ENCODE measurements at places on chromosomes 3 and 15.

DNA sequence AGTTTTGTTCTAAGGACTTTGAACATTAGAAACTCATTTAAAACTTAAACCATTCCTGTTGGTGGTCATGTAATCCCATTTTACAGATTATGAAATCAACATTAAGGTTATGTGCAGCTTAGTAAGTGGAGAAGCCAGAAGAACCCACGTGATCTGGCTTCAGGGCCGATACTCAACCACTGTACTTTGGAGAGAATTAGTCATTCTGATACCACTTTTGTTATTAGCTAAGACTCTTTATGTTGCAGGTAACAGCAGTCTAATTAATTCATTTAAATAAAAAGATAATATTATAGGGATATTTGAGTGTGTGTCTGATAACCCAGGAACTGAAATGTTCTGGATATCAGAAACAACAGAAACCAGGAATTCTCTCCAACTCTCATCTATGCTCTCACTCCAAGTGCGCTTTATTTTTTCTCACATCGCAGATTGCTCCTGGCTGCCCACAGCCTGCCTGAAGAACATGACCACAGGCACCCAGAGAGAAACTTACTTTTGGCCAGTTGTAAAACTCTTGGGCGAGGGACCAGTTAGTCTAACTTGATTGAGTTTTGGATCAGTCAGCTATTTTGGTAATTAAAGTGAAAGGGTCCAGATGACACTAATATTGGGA is 25.2 kb downstream of the UBE2E1 start:
- peaks cover 11% of the 10 kb centered on the region for H3K4me1 ChIP-seq
- no peak overlapping the region for H3K27ac ChIP-seq
- no peaks in the 10 kb centered on the region for H3K36me3 ChIP-seq
- no peaks in the 10 kb centered on the region for H3K27me3 ChIP-seq
- no peak for DNase-seq

DNA sequence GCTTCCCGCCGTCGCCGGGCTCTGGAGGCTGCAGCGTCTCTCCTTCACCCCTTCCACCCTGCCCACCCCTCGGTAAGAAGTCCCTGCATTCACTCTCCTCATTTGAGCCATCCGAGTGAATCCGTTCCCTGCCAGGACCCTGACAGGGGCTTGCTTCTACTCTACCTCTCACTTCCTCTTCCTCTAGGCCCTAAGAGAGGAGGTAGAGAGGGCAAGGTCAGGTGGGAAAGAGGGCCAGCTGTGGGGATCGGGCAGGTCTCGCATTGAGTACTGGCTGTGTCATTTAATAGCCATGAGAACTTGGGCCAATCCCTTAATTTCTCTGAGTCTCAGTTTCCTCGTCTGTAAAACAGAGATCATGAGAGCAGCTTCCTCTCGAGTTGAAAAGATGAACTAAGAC is 283.6 kb downstream of the UACA start:
- DNase-seq = no peak
- H3K4me1 ChIP-seq = no peaks in the 10 kb centered on the region
- H3K4me3 ChIP-seq = no peak overlapping the region
- no peaks in the 10 kb centered on the region for H3K27me3 ChIP-seq

DNA sequence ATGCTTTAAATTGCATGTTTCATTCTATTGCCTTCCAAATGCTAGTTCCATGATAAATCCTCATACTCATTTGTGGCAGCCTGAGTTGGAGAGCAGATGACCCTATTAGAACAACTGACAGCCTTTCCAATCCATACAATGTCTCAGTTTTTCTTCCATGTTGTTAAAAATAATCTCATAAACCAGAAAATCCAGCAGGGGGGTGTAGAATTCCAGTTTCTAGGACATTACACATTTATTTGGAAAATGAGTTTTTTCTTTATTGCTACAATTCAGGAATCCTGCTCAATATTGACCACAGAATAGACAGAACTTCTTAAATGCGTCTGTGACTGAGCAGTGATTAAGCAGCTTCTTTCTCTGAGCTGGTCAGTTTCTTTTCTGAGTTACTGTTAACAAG is 174.2 kb upstream of the ATP10A start:
- no peaks in the 10 kb centered on the region for H3K27me3 ChIP-seq
- no peak for DNase-seq
- no peak overlapping the region for H3K4me3 ChIP-seq
- no peaks in the 10 kb centered on the region for H3K36me3 ChIP-seq
- no peaks in the 10 kb centered on the region for H3K4me1 ChIP-seq

GRCh38 chr15:39172380-39173281 is 408.2 kb upstream of the THBS1 start:
- H3K4me3 ChIP-seq = peak overlapping the region; percentile 30
- no peak for DNase-seq
- peak overlapping the region; percentile 79 for H3K27ac ChIP-seq
- peaks cover 2% of the 10 kb centered on the region for H3K4me1 ChIP-seq

Measured in transverse colon (tissue), 4 donors.